ENCODE measurements at places on chromosomes 3 and 15.

DNA sequence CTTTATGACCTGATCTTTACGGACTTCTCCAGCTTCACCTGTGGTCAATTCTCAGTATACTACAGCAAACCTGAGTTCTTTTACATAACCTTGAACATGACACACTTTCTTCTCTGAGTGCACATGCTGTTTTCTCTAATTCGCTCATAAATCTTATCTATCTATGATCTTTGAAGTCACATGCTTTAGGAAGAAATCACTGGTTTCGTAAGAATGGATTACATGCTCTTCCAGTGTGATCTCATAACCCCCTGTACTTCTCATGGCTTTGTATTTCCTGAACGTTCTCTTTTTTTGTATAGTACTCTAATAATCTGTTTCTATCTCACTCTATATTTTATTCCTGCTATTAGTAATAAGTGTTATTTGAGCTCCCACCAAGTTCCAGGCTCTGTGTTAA is 1165.2 kb downstream of the TBL1XR1 start:
- no peak for DNase-seq

GRCh38 chr15:88497109-88497765 is 29.7 kb downstream of the MRPS11 start:
- DNase-seq = no peak

- no peak for DNase-seq
Observed at GRCh38 chr3:141412087-141412935, 44.0 kb downstream of the ZBTB38 start.

DNA sequence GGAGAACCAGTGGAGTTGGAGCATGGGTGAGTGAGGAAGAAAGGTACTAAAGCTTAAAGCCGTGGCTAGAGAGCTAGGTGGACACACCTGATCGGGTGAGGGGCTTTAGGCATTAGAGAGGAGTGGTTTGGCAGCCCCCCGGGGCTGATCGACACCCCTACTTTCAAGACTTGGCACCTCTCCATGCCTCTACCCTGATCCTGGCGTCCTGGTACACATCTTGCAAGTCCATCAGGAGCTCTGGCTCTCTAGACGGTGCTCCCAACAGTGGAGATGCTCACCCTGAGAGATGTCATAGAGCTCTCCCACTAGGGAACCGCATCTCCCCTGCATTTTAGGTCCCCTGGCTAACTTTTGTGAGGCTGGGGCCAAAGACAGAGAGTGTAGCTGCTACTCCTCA is 98.1 kb downstream of the XXYLT1 start:
- DNase-seq = no peak

DNA sequence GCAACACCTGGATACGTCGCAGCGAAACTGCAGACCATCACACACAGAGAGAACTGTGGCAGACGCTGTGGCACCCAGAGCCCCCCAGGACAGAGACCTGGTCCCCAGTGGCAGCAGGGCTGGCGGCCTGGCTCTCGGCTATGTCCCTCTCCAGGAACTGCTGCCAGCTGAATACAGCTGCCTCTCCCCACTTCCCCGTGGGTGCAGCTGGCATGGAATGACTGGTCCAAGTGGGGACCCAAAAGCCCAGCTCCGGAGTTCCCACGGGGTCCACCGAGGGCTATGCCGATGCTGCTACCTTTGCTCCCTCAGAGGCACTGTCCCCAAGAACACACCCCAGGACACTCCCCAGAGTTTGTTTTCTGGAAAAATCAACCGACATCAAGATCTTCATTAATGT is 67.8 kb upstream of the GATA2 start:
- DNase-seq = no peak

DNA sequence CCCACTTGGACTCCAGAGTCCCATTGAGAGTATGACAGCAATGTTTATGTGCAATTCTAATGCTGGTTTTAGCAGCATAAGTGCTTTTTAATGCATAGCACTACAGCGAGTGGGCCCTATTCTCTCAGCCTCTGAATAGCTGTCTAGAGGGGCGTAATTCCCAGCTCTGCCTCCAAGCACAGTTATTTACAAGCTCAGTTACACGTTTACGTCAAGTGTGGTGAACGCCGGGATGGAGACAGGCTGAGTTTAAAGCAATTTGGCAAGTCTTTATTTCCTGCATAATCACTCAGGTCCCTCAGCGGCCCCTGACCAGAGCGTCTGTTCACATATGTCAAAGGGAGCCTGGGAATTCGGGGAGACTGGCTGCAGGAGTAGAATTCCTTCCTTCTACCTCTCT is 43.9 kb downstream of the SOX14 start:
- DNase-seq = no peak

DNA sequence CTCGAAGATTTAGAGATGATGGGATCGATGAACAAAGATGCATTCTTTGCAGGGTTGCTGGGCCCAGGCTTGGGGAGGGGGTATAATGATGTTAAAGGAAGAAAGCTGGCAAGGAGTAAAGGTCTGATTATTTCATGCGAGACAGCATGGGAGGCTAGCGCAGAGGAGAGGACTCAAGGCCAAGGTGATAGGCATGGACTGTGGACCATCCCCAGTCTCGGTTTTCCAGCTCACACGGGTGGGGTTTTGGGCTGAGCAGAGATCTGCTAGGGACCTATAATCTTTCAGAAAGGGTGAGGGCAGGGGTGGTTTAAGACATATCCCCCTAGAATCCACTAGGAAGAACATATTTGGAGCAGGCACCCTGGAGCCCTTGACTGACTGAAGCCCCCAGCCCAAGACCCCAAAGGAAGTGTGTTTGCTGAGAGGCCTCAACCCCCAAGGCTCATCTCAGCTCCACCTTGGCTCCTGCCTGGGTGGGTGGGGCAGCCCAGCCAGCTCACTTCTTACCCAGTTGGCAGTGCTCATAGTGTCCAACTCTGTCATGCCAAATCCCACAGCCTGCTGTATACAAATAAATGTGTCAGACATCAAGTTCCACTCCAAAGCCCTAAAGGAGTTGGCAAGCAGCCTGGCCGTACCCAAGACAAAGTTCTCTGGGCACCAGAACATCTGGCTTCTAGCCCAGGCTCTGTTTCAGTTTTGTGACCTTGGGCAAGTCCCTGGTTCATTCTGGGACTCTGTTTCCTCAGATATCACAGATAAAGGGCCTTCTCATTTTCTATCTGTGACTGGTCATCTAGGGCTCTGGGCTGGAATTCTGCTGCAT is 17.9 kb downstream of the ACSBG1 start:
- DNase-seq = peak; percentile 99

DNA sequence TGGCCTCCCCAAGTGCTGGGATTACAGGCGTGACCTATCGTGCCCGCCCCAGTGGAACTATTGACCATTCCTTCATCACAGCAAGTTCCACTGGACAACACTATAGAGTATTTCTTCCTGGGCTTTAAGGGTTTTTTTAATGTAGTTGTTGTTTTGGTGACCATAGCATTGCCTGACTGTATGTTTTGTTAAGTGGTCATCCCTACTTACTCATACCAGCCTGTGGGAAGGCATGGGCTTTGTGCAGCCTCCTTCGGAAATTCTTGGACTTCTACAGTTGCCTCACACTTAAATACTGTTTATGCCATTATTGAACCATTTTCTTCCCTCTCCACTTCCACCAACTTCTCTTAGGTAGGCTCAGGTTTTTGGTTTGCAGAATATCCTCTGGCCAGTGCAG is 19.9 kb upstream of the ALPK3 start:
- no peak for DNase-seq

DNA sequence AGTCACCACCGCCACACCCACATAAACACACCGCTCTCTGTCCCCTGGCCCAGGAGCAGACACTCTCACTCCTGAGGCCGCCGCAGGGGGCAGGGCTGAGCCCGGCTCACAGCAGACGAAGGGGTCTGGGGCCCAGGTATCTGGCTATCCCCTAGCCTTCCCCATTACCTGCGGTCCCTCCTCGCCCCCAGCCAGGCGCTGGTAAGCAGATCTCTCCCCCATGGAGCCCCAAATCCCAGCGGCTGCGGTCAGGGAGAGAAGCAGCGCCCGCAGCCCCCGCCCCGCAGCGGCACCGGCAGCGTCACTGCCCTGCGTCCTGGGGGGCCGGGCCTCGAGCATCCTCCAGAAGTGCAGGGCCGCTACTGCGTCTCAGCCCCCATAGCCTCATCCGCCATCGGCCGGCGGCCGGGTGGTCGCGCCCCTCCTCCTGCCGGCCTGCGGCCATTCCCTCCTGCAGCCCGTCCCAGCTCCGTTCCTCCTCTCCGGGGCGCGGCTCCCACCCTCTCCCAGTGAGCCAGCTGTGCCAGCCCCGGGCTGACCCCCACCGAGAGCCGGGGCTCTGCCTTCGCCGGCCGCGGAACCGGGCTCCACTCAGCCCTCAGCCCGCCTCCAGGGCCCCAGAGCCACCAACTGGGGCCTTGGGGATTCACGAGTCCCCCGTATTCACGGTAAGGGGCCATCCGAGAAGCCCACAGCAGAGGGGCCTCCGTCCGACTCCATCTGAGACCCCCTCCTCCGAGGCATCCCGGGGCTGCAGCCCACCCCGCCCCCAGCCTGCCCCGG is 13.1 kb downstream of the TNK2 start:
- no peak for DNase-seq

GRCh38 chr3:89392991-89393390 is 285.6 kb downstream of the EPHA3 start:
- DNase-seq = no peak

GRCh38 chr3:7188551-7188950 is 327.6 kb downstream of the GRM7 start:
- DNase-seq = no peak

GRCh38 chr3:143973259-143974021 is 1.8 kb downstream of the DIPK2A start:
- peak; percentile 61 for DNase-seq

- DNase-seq = no peak
Observed at GRCh38 chr15:99343881-99344551, 92.7 kb downstream of the LRRC28 start.

GRCh38 chr3:150062492-150062891 is 91.8 kb upstream of the PFN2 start:
- DNase-seq = no peak

DNA sequence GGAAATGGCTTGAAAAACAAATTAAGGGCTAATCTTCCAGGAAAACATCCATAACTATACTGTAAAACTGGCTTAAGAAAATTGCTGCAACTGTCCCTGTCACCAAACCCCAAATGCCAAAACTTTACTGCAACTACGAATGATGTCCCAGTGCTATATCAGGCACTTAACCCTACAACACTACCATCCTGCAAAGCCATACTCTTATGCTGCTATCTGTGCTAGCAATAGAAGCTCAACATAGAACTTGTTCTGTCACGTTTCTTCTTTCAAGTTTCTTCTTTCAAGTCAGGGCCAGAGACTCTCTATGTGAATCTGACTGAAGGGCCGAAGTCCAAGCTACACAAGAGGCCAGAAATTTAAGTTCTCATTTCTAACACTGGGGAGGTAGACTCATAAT is 92.5 kb downstream of the IGSF11 start:
- no peak for DNase-seq

- DNase-seq = no peak
Observed at GRCh38 chr3:171088496-171088895, 62.0 kb upstream of the SLC2A2 start.

- no peak for DNase-seq
Observed at GRCh38 chr3:117016378-117016777, 306.8 kb downstream of the TUSC7 start.

DNA sequence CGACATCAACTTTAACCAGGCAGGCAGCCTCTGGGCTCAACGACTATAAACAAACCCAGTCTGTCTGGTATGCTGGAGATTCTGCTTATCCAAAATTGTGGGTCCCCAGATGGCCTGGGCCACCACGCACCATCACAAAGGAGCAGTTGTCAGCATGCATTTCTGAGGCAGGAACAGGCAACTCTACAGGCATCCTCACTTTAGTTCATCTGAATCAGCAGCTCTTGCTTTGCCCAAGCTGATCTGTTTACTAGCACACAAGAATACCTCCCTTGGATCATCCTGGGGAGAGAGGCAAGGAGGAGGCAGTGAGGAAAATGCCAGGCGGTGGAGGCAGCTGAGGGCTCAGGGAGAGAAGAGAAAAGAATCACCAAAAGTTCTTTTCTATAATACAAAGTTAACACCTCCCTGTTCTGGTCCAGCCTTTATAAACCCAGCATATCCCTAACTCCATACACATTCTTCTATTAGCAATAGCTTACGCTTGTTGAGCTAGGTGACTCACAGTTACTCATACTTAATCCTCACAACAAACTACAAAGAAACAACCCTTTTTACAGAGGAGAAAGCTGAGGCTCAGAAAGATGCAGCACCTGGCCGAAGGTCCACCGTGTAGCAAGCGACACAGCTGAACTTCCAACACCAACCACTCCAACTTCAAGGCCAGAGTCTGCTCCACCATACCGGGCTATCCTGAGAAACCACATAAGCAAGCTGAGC is 33.6 kb downstream of the ZDHHC3 start:
- DNase-seq = no peak

GRCh38 chr15:48324949-48325348 is 6.3 kb upstream of the DUT start:
- DNase-seq = peak; percentile 93

DNA sequence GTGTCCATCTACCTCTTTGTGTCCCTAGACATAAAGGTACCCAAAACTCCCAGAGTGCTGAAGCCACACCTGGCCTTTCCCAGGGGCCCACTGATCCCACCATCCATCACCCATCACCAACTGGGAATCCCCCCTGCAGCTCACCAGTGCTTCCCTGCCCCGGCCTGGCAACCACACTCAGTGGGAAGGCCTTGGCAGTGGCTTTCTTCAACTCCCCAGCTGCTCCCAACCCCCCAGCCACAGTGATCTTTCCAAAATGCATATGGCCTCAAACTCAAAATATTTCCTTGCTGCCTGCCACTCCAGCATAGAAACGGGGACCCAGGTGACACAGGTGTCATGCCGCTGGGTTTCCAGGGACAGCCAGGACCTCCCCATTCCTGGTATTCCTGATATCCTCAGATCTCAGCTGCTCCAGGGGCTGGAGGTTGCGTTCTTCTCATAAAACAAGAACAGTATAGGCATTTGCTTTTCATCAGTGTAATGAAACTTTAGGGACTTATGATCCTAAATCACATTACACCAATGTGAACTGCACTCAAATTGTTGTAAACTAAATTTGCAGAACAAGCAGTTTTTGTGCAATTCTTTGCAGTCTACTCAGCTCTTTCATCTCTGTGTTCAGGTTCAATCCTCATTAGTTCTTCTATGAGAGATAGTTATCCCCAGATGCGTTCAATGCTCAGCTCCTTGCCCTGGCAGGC is 1.3 kb downstream of the OCA2 start:
- no peak for DNase-seq

- no peak for DNase-seq
Observed at GRCh38 chr3:14288833-14289451, 110.3 kb downstream of the LSM3 start.

- no peak for DNase-seq
Observed at GRCh38 chr15:45849136-45849535, 214.3 kb downstream of the SQOR start.

GRCh38 chr3:167740961-167741587 is 5.6 kb downstream of the SERPINI1 start:
- DNase-seq = no peak

GRCh38 chr3:135325096-135325495 is 530.0 kb downstream of the EPHB1 start:
- peak; percentile 7 for DNase-seq

GRCh38 chr15:98017150-98017964 is 56.9 kb downstream of the ARRDC4 start:
- no peak for DNase-seq

- no peak for DNase-seq
Observed at GRCh38 chr3:138097192-138098172, 17.9 kb downstream of the DZIP1L start.

- no peak for DNase-seq
Observed at GRCh38 chr15:33724321-33725036, 243.8 kb upstream of the CHRM5 start.

Data from LNCaP clone FGC (cell line).